ENCODE measurements at places on chromosomes 3 and 15.

GRCh38 chr15:83066734-83067637, at the start of gene BTBD1:
Gene BTBD1, minus strand, starts transcription at chr15:83067252. Its CDS starts 101 bp downstream, at chr15:83067151.
- peak; percentile 72 for DNase-seq

- no peak for DNase-seq
These were observed 4.8 kb upstream of the VILL start for GRCh38 chr3:37985637-37986320.

- DNase-seq: no peak
These were observed 168.5 kb downstream of the SV2B start for GRCh38 chr15:91268510-91268909.

DNA sequence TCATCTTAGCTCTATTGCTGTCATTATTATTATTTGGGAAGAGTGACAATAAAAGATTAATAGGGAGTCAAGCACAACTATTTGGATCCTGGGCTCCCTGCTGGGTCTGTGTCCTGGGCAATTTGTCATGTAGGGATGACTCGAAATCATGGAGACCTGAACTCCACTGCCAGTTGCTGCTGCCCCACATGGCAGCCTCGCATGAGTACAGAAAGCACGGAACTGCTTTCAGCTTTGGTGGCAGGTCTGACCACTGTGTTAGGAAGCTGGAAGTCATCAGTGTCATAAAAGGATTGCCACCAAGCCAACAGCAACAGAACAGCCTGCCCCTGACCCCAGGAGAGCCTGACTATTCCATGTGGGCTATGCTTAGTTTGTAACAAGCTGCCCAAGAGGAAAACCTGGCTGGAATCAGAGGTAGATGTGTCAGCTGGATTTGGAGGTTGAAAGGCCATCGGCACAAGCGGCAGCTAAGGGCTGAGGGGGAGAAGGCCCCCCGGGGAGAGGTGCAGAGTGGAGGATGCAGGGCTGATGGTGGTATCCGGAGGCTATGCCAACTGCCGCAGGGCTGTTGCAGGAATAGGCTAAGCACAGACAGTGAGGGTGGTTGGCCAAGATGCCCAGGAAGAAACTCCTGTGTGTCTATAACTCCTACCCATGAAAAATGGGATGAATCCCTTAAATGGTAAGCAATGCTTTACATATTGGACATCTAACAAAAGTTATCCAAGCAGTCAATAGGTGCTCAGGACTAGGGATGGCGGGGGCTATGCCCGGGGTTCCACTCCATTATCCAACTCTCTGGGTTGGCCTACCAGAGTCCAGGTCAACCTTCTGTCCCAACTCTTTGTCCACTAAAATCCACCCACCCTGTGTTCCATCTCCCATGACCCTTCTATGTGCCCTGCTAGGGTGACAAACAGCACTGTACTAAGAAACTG, 291.6 kb downstream of the ADAMTS17 start:
- no peak for DNase-seq

DNA sequence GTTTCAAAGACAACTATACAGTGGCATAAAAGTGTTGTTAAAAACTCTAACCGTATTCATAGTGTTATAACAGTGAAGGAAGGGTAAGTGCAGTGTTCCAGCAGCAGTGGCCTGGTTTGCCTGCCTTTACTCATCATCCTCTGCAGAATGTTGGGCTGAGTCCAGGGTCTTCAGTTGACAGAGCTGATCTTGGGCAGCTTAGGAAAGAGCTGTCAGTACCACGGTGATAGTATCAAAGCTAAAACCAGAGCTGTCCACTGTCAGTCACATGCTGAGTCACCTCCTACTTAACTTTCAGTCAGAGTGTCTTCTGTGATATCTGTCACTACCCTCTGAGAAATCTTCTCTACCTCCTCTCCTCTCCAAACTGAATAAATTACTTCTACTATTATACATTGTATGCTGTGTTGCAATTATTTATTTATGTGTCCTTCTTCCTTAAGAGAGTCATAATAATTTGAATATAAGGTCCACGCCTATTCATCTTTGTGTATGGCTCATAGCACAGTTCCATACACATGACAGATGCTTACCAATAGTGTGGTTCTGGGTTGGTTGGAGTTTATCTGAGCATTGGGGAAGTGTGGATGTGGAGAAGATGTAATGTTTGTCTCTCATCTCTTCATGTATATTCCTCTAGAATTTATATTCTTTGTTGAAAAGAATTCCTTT, 242.1 kb downstream of the ZIC1 start:
- DNase-seq: no peak

DNA sequence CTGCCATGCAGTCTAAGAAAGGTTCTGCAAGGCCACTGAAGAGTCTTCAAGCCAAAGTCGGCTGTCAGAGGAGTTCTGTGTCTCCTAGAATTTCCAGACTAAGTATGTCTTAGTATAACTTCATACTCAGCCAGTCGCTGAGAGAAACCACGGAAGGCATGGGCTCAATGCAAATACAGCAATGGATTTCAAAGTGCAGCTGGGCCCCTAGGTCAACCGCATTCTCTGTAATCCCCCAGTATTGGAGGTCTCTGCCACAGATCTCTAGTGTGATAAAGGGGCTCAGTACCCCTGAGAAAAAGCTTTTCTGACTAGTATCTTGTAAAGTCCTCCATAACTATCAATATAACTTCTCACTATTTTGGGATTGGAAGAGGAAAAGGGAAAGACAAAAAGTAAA, 208.3 kb downstream of the VPS13C start:
- no peak for DNase-seq

GRCh38 chr3:105747060-105747541, 121.7 kb downstream of the CBLB start:
- no peak for DNase-seq

DNA sequence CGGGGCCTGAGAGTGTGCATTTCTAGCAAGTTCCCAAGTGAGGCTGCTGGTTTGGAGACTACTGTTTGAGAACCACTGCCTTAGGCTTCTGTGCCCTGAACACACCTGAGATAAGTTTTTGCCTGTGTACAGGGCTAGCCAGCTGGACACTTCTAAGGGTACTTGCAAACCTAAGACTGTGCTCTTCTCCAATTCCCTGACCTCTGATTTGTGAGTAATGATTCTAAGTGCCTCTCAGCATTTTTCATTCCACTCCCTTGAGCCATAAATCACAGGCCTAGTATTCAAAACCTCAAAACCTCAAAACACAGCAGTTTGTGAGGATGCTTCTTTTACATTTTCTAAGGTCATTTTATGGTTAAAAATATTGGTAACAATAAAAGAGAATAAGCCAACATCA, 148.4 kb downstream of the CHST2 start:
- DNase-seq: no peak

- no peak for DNase-seq
These were observed 105.5 kb downstream of the SENP2 start for GRCh38 chr3:185691622-185692021.

GRCh38 chr15:60616147-60616546, 137.2 kb upstream of the ICE2 start:
- no peak for DNase-seq

DNA sequence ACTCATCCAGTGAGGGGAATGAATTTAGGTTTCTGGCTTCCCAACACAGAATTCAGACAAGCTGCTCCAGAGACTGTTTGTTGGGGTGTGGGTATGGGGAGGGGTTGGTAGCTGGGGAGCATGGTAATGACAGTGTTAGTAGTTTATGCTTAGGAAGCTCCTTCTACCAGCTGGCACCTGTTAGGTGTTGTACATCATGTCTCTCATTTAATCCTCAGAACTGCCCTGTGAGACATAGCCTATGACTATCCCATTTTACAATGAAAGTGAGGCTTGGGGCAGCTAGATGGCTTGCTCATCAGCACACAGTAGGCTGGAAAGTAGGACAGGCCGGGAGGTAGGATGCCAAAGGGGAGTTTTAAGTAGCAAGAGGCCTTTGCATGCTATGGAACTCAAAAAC, 2.5 kb downstream of the EIF4E3 start:
- no peak for DNase-seq

GRCh38 chr15:59120937-59121336, 16.0 kb downstream of the CCNB2 start:
- DNase-seq: no peak

DNA sequence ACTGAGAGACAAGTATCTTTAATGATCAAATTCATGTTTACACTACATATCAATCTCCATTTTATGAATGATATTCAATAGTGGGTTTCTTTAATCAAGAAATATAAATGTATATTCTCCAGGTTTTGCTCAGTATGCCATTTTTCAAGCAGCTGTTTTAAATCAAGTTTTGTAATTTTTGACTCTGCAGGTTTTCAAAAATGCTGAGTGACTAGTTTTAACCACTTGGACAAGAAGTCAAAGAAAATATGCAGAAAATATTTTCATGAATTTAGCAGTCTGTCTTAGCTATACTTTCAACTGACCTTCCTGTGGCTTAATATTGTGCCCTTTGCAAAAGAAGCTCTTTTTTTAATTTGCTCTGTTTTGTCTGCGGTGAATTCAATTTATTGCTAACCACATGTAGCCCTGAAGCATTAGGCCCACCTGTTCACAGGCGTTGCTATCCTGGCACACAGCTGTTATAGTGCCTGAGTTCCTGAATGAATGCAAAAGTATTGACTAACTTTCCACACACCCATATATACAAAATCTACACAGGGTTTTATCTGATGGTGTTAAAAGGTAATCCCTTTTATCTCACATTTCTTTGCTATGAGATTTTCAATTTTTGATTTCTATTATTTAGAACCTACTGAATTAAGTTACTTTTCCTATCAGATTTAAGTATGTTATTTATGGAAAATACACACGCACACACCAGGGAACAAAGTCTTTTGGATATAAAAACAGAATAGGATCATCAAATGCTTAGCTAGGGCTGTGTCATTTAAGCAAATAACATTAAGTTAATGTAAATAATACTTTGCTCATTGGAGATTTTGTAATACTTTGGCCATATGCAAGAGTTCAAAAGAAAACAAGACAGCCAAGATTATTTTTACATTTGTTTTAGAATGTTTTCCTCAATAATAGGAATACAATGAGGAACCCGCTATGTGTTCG, 1166.1 kb upstream of the GBE1 start:
- no peak for DNase-seq

DNA sequence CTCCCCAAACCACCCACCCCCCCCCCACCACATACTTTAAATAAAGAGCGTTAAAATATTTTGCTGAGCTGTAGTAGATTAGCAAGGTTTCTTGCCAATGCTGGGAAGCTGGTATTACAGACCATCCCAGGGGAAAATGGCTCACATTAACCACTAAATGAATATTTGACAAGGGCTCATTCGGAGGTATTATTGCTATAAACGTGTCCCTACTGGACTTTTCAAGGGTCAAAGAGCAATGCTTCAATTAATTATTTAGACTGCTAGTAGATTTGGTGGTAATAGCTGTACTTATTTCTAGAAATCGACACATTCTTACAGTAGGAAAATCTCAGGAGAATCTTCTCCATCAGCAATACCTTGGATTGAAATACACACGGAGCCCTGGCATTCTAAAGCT, 5.2 kb downstream of the SOX2 start:
- DNase-seq: no peak

DNA sequence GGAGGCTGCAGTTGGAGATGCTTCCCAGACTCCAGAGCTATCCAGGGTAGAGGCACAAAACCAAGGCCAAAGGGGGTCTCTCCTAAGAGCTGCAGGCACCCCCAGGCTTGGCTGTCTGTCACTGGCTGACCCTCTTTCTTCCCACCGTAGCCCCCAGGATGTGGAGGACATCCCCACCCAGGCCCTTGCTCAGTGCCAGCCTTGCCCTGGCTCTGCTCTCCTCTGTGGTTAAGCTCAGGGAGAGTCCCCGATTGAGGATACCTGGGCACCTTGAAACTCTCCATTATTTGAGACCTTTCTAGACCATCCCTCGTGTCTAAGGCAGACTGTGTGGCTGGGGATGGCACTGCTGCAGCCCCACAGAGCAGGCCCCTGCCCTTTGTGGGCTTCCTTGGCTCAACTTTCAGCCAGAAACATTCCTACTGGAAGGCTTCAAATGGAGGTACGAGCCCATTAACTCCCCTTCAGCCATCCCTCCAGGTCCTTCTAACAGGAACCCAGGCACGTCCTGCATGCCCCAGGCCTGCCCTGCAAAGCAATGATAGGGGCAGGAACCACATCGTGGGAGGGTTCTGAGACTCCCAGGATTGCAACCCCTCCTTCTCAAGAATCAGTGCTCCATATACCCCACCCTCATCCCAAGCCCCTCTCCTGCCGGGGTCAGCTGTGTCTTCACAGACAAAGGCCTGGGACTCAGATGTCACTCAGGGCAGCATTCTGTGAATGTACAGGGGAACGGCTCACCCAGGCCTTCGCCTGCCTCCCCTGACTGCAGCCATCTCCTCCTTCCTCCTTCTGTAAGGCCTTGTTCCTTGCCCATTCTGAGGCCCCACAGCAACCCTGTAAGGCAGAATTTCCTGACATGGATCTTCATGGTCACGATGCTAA, 102.9 kb upstream of the ABHD17C start:
- DNase-seq: no peak

DNA sequence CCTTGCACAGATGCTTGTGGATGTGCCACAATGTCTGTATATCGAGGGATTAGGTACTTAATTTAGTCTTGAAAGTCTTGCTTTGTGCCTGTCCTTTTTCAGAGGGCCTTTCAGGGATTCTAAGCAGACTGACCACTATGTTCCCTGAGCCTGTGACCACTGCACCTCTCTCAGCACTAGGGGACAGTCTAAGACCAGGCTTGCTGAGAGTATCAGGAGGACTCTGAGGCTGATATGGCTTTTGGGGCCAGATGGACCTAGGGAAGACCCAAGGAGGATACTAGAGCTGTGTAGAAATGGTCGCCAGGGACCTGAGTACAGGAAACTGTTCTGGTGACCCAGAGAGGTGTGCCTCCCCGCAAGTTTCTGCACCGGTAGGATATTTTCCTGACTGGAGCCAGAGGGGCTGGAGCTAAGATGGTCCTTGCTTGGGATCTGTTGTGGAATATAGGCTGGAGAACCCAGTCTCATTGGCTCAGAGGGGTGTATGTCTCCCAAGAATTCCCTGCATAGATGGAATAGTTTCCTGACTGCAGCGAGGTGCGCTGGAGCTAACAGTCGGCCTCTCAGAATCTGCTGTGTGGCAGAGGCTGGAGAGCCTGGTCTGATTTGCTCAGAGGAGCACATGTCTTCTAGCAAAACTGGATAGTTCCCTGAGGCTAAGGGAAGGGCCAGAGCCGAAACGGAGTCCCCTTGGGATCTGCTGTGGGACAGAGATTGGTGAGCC, 213.2 kb upstream of the DCBLD2 start:
- DNase-seq: no peak

DNA sequence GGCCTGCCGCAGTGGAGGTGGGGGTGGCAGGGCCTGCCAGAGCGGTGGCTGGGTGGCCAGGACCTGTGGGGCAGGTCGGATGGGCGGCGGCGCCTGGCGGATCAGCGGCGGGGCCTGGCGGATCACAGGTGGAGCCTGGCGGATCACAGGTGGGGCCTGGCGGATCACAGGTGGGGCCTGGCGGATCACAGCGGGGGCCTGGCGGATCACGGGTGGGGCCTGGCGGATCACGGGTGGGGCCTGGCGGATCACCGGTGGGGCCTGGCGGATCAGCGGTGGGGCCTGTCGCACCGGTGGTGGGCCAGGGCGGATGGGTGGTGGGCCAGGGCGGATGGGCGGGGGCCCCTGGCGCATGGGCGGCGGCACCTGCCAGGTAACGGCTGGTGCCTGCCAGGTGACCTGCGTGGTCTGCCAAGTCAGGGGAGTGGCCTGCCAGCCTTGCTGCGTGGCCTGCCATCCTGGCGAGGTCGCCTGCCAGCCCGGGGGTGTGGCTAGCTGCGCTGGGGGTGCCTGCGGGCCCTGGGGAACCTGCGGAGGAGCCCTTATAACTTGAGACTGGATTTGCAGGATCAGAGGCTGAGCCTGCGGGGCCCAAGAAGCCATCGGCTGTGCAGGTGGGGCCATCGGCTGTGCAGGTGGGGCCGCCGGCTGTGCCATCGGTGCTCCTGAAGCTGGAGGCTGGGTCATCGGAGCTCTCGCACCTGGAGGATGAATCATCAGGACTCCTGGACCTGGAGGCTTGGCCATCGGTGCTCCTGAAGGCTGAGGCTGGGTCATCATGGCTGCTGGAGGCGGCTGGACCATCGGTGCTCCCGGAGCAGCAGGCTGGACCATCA, 1.3 kb downstream of the MAGEL2 start:
- no peak for DNase-seq
